Activated T-helper 2 cell treated with anti-CD3 and anti-CD28 coated beads, Interferon-gamma antibody, Interleukin-2, Interleukin-4, amounts not matched to agents 10 μg/mL and 5 μg/mL and 100 μg/mL, durations not matched to agents 14 hours and 24 hours and 36 hours (primary cell): ENCODE measurements at places on chromosomes 7 and 10. TPM values are rescaled to one million over a fixed set of nuclear protein-coding genes. Genes with fewer than 3 reads are reported as not detected.

Gene NAT16
- total RNA-seq = not detected in 2 replicates

Gene UCN3
- total RNA-seq = not detected in 2 replicates

Gene TFEC
- not detected in 2 replicates for total RNA-seq

Gene SYT15
- 1.5 TPM in 2 replicates for total RNA-seq

Gene TAS2R5
- 0.60 and 0.62 TPM in 2 replicates for total RNA-seq

Gene IFIT2
- total RNA-seq = 0.57 and 0.82 TPM in 2 replicates

Gene PITX3
- 0.30 and 0.46 TPM in 2 replicates for total RNA-seq

Gene TYW1
- total RNA-seq = 17.7 and 20.6 TPM in 2 replicates

Gene LRRC18
- total RNA-seq = not detected in 2 replicates

Gene OAT
- total RNA-seq = 42.6 and 45.8 TPM in 2 replicates

Gene FGL2
- total RNA-seq = 1.1 and 1.2 TPM in 2 replicates

Gene CCDC3
- 0.09 and 0.11 TPM in 2 replicates for total RNA-seq

Gene UPK3BL2
- total RNA-seq = 15.1 and 18.1 TPM in 2 replicates

Gene CALD1
- total RNA-seq = 10.1 and 11.3 TPM in 2 replicates

Gene COL13A1
- not detected in 2 replicates for total RNA-seq

Gene TDRD1
- 0.11 and 0.30 TPM in 2 replicates for total RNA-seq

Gene LCOR
- total RNA-seq = 23.6 and 27.3 TPM in 2 replicates

Gene AS3MT
- 0.18 and 0.50 TPM in 2 replicates for total RNA-seq

Gene TSPAN15
- 0.55 and 0.85 TPM in 2 replicates for total RNA-seq

Gene OR2A12
- not detected in 2 replicates for total RNA-seq

Gene FAM170B
- total RNA-seq = not detected in 2 replicates

Gene HOGA1
- total RNA-seq = not detected in 2 replicates

Gene PNLIPRP2
- not detected in 2 replicates for total RNA-seq

Gene IGF2BP3
- 16.6 and 18.2 TPM in 2 replicates for total RNA-seq

Gene SPDYE1
- not detected in 2 replicates for total RNA-seq

Gene CLRN3
- not detected in 2 replicates for total RNA-seq

Gene C10orf67
- total RNA-seq = not detected in 2 replicates

Gene HOXA2
- not detected in 2 replicates for total RNA-seq

Gene CLDN15
- total RNA-seq = 18.2 and 19.4 TPM in 2 replicates

Gene SPDYE5
- total RNA-seq = not detected in 2 replicates

Gene CYP2C19
- not detected in 2 replicates for total RNA-seq

Gene CH25H
- total RNA-seq = not detected in 2 replicates

Gene BLOC1S2
- 49.1 and 56.3 TPM in 2 replicates for total RNA-seq

Gene AZGP1
- not detected in 2 replicates for total RNA-seq

Gene ITGB8
- 0.05 TPM in 1 of 2 replicates, not detected in the other for total RNA-seq

Gene JCAD
- 3.4 and 3.7 TPM in 2 replicates for total RNA-seq
